Uterus (tissue), 4 donors: ENCODE measurements at places on chromosomes 3 and 15. TPM values are rescaled to one million over a fixed set of nuclear protein-coding genes. Genes with fewer than 3 reads are reported as not detected.

Gene ARPIN
- 12.0 TPM for total RNA-seq

Gene GOLGA6D
- not detected for total RNA-seq

Gene GREM1
- total RNA-seq, result 5.4 TPM

Gene WDR76
- 8.6 TPM for total RNA-seq

Gene SHC4
- total RNA-seq, result 0.88 TPM

Gene TIGIT
- total RNA-seq, result not detected

Gene LDHAL6B
- total RNA-seq, result not detected

Gene P2RY13
- 1.2 TPM for total RNA-seq

Gene CPN2
- not detected for total RNA-seq

GRCh38 chr15:90987561-90988141, 6.7 kb downstream of the PRC1 start:
- no peak for DNase-seq

DNA sequence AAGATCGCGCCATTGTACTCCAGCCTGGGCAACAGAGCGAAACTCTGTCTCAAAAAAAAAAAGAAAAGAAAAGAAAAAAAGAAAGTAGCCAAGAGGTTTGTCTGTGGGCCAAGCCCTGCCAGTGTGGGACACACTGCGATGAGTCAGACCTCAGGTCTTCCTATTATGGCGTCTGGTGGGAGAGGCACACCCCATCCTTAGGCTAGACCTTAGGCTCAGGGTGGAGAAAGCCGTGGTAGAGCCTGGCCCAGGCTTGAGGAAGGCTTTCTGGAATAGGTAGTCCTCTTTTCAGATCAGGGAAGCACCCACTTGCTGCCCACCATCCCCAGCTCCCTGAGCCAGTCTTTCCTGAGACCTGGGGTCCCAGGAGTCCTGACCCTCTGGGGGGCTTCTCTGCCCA, 6.0 kb downstream of the HEMK1 start:
- no peak for DNase-seq

GRCh38 chr3:47791193-47791855, 9.6 kb upstream of the SMARCC1 start:
- no peak for DNase-seq

DNA sequence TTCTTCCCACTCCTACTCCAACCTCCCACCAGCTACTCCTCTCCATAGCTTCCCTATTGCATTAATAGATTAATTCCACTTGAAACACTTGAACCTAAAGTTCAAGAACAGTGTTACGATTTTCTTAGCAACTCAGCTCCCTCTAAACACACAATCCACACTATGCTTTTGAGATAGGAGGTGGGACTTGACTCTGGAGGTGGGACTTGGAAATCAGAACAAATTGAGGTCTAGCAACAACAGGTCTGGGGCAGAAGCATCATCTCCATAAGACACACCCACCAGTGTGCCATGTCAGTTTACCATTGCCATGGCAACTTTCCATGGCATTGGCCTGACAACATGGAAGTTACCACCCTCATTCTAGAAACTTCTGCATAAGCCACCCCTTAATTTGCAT, 336.5 kb upstream of the ALCAM start:
- DNase-seq, result no peak

DNA sequence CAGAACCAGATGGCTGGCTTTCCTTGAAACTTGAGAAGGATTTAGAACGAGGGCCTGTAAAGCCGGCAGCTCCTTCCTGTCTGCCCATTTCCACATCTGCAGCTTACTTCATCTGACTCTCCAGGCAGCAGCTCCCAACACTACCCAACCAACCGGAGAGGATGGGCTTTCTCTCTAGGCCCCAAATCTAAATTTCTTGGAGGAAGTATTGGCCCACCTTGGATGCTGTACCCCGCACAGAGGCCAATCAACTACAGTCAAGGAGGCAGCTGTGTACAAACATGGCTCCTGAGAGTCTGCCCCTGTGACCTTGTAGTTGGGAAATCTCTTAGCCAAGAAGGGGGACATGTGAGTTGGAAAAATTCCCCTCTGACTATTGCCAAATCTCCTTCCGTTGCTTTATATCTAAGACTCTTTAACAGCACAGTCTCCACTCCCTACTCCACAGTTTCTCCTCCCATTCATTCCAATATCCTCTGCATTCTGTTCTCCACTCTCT, 8.0 kb upstream of the ACAP2 start:
- peak; percentile 48 for DNase-seq

- no peak for DNase-seq
These were observed 12.2 kb downstream of the CMSS1 start for GRCh38 chr3:99829844-99830243.

DNA sequence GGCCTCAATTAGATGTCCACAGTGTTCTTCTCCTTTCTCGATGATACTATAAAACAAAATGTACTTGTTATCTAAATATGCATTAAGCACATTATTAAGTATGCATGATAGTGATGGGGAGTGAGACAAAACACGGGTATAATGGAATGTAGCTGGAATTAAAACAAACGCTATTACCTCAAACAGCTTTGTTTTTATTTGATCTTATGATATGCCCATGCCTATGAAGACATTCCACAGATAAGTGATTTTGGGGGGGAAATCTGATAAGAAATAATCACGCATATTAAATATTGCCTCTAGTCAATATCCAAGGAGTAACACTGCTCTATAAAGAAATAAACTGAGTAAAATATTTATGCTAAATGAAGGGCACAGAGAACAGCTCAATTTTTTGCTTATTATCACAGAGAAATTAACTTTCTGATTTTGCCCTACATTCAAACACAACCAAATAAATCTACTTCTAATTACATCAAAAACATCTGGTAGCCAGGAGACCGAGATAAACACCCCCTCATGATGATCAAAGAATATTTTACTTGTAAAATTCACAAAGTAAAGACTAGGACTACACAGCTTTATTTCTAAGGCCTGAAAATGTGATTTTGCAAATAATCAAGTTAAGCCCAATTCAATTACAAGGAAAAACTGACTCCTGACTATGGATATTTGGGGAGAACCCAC, 1.9 kb downstream of the COX17 start:
- no peak for DNase-seq

GRCh38 chr3:79845546-79845945, 77.7 kb upstream of the ROBO1 start:
- no peak for DNase-seq

- DNase-seq, result no peak
These were observed 29.3 kb downstream of the RIOX2 start for GRCh38 chr3:97942801-97943546.

DNA sequence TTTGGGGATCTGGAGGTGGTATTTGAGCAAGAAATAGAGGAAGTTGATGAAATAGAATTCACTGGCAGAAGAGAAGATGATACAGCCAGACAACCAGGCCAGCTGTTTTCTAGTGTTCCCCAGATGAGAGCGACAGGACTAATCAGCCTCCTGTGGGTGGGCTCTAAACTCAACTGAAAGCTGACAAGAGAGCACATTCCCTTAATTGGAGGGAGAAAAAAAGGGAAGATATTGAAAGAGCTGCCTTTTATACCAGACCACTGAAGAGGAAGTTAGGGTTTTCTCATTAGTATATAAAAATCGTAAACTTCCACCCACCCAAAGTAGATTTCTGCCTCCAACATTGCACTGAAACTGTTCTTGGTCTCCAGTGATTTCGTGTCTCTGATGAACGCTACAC, 6.5 kb upstream of the TM4SF19 start:
- DNase-seq, result no peak

DNA sequence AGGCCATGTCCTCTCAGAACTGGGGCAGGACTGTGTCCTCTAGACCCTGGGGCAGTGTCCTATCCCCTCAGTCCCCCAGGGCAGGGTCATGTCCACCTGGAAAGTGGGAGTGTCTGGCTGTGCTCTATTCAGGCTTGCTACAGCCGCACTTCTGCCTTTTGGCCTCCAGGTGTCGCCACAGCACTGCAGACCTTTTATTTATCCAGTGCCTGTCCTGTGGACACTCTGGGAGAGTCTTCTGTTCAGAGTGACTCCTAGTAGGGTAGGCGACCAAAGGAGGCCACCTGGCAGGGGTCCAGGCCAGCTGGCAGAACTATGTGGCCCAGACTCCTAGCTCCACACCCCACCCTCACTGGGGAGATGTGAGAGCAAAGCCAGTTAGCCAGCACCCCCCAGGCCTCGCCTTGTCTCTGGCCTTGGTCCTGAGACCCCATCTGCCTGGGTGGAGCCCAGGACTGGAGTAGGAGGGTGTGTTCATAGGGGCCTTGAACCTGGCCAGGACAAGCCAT, 3.9 kb downstream of the TMIE start:
- DNase-seq, result peak; percentile 78

DNA sequence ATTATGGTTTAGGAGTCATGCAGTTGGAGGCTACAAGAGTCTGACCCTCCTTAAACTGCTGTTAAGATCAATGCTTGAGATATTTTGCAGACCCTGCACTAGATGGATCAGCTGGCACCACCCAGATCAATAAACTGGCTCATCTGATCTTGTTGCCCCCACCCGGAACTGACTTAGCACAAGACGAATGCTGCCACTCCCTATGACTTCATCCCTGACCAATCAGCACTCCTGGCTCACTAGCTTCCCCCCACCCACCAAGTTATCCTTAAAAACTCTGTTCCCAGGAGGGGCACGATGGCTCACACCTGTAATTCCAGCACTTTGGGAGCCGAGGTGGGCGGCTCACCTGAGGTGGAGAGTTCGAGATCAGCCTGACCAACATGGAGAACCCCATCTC, 594.0 kb downstream of the NTRK3 start:
- DNase-seq, result no peak

DNA sequence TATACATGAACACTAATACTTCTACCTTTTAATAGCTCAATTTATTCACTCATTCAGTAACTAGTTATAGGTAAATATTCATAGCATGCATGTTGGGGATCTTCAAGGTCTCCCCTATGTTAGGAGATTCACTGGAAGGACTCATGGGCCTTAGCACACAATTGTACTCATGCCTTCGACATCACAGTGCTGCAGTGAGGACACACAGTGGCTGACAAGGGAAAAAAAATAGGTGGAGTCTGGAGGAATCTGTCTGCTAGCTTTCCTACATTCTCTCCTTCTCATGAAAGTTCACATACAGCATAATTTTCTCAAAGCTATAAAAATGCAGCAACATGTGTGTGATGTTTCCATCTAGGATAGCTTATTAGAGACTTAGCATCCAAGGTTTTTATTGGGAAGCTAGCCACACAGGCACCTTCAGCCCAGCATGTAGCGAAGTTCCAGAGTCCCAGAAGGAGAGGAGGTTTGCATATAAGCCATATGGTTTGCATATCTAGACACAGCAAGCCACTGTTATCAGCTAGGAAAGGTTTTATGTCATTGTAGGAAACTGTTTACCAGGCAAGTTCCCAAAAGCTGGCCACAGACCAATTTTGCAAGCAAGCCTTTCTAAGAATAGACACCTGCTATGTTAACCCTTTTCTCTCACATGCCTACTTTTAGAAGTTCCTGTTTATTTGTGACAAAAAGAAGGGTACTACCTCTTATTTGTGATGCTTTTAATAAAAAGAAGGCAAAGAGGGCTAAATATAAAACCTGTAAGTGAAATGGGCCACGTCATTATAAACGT, 46.4 kb downstream of the MORC1 start:
- no peak for DNase-seq

DNA sequence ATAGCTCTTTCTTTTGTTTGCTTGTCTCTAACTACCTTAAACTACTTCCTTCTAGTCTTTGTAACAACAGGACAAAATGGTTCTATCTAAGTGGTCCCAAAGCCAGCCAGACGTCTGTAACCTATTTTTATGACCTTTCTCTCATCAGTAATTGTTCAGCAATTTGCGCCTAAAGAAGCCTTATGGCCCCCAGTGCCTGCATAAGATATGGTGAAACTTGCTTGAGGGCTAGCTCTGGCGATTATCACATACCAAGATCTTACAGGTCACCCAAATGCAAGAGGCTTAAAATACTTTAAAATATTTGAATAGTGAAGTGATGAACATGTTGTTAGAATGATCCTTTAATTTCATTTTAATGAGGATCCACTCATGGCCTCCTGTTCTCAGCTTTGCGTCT, 369.4 kb downstream of the SOX2 start:
- no peak for DNase-seq

GRCh38 chr3:58205981-58206380, 4.8 kb downstream of the DNASE1L3 start:
- no peak for DNase-seq

DNA sequence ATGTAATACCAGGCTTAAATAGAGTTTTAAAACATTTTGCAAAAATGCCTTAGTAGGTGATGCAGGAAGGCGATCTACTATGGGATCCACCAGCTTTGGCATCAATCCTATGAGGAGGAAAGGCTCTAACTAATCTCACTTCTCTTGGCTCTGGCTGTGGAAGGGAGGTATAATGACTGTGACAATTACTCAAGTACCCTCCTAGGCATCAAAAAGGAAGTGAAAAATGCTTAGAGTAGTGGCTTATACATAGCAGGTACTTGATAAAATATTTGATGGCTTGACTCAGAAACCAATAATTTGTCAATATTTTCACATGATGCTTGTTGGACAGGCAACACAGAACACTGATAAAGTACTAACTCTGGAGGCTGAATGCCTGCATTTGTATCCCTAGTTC, 34.1 kb upstream of the SERPINI2 start:
- no peak for DNase-seq

GRCh38 chr3:49456466-49456865, 13.6 kb upstream of the DAG1 start:
- no peak for DNase-seq

DNA sequence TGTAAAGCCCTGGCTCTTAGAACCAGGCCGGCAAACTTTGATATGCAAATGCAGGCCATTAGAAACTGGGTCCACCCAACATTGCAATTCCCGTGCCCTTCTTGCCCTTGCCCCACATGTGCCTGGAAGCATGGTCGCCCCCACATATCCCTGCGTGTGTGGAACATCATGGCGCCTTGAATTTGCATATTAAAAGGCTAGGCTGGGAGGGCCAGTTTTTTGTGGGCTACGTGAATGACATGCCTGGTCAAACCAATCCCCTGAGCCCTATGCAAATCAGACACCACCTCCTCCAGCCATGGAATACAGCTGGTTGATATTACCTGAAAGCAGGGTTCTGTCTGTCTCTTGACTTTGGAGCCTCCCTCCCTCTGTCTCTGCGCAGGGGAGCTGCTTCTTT, 58.7 kb upstream of the ARHGEF26 start:
- DNase-seq, result no peak

- no peak for DNase-seq
These were observed 222.2 kb upstream of the TRIM42 start for GRCh38 chr3:140455521-140456214.

GRCh38 chr3:191919491-191920026, 458.6 kb downstream of the PYDC2 start:
- DNase-seq, result no peak

- DNase-seq, result no peak
These were observed 161.5 kb downstream of the FOXP1 start for GRCh38 chr3:71421820-71422566.

GRCh38 chr15:26294059-26294689, 431.0 kb upstream of the ATP10A start:
- DNase-seq, result no peak

GRCh38 chr3:111541391-111541790, 606 bp upstream of the CD96 start:
- DNase-seq, result no peak

DNA sequence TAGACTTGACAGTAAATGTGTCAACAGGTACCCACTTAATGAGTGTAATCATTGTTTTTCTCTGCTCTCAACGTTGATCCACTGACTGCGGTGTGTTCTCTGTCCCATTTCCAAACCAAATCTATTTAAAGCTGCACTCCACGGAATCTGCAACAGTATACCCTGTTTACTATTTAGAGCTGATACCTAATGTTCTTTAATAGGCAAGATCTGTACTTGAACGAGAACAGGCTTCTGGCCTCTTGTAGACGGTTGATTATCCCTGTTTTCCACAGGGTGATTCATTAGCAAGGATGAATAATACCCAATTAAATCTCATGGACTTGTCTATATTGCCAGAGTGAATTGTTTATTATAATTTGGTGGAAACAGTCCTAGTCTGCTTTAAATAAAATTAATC, 189.9 kb downstream of the LPP start:
- DNase-seq, result no peak
